ENCODE measurements at places on chromosomes 7 and 10.
A peak's percentile ranks its signal among the peaks of the same experiment; 100 is the strongest.

DNA sequence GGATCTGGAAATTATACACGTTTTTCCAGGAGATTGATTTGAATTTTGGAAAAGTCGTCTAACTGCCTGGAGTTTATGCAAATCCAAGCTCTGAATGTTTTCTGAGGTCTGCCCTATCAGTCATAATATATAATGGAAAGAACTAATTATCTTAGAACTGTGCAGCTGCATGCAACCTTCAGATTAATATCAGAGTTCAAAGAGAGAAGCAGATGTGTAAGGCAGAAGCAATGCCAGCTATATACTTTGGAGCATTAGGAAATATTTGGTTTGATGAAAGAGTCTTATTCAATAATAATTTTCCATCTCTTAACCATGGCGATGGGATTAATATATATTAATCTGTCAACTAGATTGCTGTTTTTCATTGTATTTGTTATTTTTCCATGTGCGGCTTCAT, 500.9 kb downstream of the NEBL start:
- no peak for DNase-seq

- no peak for DNase-seq
These were observed 9.2 kb downstream of the DPCD start for GRCh38 chr10:101597091-101597900.

DNA sequence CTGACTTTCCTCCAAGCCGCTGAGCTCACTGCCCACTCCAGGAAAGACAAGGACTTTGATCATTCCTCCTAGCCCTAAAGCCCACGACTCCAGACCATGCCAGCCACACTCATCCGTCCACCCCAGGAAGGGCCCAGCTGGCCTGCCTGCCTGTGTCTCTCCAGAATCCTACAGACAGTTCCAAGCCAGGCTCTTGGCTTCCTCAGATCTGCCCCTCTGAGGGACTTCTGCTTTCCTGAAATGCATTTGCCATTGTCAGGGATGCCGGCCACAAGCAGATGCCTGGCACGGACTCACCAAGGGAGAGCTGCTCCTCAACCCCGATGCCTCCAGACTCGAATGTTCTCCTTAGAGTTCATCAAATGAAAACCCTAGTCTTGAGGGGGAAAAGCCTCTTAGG, 155.8 kb downstream of the OAT start:
- DNase-seq: no peak

DNA sequence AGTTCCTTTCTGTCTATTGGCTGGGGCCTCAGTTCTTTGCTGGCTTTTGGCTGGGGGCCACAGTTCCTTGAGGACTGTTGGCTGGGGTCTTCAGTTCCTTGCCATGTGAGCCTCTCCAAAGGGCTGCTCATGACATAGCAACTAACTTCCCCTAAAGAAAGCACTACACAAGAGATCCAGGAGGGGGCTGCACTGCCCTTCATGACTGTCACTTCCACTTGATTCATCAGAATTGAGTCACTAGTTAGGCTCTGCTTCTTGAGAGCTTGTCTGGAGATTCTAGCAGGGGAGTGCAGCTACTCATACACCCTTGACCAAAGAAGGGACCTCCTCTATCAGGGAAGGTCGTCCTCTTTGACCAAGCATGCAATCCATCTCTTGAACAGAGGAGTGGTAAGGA, 38.0 kb upstream of the MKX start:
- DNase-seq: no peak

GRCh38 chr10:88152728-88153133, 289.3 kb downstream of the PTEN start:
- no peak for DNase-seq

DNA sequence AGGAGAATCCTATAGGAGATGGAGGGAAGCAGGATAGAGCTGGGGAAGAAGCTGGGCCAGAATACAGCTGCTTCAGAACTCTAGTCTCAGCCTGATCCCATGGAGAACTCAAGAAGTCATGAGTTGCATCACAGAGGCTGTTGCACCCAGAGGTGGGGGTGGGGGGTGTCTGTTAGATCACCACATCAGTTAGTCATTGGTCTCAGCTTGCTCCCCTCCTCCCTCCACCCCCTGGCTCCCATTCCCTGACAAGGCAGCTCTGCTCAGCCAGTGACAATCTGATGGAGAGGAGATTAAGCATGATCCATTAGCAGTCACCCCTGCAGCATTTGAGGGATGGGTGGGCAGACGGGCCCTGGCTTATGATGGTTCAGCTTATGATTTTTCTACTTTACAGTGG, 58.4 kb upstream of the FGL2 start:
- DNase-seq: no peak

- no peak for DNase-seq
These were observed 15.2 kb downstream of the OAT start for GRCh38 chr10:124403548-124403947.

DNA sequence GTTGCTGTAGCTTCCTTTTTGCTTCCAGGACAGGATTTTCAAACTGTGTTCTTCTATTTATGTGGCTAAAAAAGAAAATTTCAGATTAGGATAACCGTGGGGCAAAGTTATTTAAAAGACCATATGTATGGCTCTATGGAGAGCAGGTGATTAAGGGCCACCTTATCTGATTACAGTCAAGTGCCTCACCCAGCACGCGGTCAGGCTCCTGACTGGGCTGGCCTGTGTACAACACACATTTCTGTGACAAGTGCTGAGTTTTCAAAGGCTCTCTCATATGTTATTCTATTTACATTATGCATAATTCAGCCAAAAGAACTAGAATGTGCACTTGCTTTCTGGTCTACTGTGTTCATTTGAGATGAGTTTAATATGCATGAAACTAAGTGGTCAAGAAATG, 547.4 kb downstream of the PHTF2 start:
- DNase-seq: no peak

- no peak for DNase-seq
These were observed 74.2 kb downstream of the NOC3L start for GRCh38 chr10:94288361-94289101.

DNA sequence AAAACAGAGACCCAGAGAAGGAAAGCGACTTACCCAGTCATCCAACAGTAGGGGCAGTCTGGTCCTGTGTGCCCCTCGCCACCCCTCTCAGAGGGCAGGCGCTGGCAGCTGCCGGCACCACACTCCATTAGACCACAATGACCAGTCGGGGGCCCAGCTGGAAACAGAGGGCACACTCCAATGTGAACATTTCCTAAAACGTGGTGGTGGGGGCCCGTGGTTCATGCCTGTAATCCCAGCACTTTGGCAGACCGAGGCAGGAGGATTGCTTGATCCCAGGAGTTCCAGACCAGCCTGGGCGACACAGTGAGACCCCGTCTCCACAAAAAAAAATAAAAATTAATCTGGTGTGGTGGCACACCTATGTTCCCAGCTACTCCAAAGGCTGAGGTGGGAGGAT, 912 bp upstream of the OAT start:
- no peak for DNase-seq

- DNase-seq: no peak
These were observed 84.7 kb downstream of the DLG5 start for GRCh38 chr10:77841711-77842375.

GRCh38 chr10:22365233-22365632, 19.9 kb downstream of the SPAG6 start:
- DNase-seq: no peak

- DNase-seq: no peak
These were observed 2.3 kb downstream of the FBXO24 start for GRCh38 chr7:100588438-100588837.

DNA sequence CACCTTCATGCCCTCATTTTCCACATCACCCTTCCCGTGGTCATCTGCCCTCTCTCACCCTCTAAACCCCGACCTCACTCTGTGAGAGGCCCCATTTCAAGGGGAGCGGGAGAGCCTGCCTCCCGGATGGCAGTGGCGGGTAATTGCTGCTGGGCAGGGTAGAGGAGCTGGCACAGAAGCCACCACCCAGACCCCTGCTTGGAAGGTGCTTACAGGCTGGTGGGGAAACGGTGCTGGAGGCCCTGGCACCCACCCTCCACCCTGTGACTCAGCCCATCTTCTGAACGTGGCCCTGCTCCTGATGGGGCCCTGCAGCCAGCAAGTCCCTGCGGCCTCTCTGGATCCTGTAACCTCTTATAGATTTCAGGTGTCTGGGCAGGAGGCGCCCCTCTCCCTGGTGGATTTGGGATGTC, 10.6 kb upstream of the PWWP2B start:
- DNase-seq: no peak

DNA sequence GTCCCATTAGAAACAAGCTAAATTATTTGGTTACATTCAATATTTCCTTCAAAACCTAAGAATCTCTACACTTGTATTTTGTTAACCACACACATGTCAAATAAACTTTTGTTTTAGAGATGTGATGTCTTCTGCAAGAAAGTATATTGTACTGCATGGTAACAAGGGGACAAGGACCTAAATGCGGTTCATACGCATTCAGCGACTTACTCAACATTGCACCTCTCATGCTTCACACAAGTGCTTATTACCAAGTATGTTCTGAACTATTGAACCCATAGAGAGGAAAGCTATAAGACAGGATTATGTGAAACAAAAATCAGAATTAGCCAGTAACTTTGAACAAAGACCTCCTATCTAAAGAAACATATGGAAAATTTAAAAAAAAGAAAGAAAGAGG, 68.3 kb downstream of the CREB5 start:
- DNase-seq: no peak

- DNase-seq: no peak
These were observed 117.1 kb downstream of the DYNC2I1 start for GRCh38 chr7:158973440-158973839.

GRCh38 chr7:141145630-141145982, 71.7 kb downstream of the TMEM178B start:
- no peak for DNase-seq

DNA sequence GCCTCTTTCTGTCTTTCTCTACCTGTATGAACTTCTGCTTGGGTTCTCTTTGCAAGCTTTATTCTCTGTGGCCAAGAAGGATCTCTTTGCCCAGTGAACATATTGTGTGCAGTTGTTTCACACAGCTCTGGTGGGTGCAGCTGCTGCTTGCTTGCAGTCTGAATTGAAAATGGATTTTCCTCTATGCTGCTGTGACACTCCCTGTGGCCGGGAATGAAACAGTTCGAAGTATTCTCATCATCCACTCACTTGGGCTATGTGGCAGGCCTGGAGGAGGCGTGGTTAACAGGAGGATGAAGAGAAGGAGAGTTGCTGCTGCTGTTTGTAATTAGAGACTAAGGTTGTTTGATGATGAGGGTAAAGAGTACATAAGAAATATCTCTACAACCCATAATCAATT, 28.4 kb upstream of the ITGA8 start:
- DNase-seq: no peak

GRCh38 chr7:135480966-135481597, 28.8 kb downstream of the CNOT4 start:
- no peak for DNase-seq

- no peak for DNase-seq
These were observed 11.3 kb upstream of the SLIT1 start for GRCh38 chr10:97197030-97197500.

DNA sequence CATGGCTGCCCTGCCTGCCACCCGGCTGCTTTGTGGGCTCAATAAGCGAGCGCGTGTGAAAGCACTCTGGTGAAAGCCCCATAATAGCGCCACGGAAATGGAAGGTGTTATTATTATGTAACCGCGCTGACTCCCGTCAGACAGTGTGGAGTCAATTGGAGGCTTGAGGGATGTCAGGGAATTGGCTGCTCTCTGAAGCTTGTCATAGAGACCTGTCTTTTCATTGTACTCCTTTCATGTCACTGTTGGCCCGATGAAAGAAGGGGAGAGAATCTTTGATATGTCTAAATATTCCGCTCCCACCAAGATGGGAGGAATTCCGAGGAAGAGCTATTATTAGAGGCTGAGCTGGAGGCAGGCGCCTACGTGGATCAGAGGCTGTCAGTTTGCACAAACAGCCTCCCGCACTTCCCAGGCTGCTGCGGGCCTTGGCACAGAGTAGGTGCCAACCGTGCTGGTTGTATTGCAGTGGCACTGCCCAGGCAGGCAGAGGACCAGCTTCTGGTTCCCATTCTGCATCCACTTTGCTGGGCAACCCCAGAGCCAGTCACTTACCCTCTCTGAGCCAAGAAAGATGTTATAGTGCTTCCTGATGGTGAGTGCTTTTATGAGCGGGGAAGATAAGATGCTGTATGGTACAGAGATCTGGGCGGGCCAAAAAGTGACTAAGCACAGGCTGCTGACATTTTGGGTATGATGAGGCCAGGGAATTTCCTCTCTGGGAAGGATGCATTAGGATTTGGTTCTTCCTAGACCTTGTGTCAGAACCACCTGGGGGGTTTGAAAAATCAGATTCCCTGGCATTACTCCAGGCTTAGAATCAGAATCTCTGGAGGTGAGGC, 151.4 kb downstream of the RPS24 start:
- no peak for DNase-seq

- no peak for DNase-seq
These were observed 257.3 kb upstream of the AKR1E2 start for GRCh38 chr10:4568731-4569130.

DNA sequence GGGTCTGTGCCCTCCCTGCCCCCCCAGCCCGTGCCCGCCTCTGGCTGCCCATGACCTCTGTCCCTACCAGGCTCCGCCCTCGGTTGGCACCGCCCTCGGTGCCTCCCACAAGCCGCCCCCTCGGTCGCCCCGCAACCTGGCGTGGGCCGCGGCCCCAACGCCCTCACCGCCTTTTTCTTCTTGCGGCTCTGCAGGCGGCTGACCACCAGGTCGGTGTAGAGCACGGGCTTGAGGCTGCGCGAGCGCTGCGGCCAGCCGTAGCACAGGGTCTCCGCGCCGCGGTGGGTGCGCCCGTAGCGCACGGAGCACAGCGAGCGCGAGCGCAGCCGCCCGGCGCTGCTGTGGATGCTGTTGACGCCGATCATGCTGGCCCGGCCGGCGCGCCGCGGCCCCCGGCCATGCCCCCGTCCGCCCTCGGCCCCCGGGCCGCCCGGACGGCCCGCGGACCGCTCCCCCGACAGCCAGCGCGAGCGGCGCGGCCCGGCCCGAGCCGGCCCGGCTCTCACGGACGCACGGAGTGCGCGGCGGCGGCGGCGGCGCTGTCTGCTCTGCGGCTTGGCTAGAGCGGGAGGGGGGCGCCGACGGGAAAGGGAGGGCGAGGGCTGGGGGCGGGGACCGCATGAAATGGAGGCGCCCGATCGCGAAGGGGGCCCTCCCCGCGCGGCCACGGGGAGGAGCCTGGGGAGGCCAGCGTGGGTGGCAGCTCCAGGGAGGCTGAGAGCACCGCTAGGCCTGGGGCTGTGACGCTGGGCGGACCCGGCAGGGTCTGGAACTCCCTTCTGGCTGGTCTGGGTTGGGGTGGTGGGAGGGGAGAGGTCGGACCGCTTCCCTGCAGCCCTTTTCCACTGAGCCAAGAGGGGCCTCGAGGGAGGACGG, 9.6 kb downstream of the PSD start:
- DNase-seq: peak; percentile 57

- DNase-seq: no peak
These were observed 100.2 kb upstream of the MPP7 start for GRCh38 chr10:28403090-28403489.

DNA sequence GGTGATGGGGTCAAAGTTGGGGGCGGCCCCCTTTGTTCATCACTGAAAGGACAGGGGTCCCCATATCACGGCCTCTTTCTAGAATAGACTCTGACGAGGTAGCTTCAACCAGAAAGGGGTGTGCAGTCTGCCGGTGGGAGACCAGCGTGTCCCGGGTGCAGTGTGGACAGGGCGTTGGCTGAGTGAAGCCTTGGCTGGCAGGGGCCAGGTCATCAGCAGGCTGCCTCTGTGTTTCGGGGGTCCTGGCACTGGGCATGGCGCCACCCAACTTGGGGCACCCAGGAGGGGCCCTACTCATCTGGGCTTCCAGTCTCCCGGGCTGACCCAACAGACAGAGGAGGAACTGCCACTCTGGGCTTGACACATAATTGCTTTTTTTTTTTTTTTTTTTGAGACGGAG, 3.5 kb upstream of the AMZ1 start:
- no peak for DNase-seq

Measured in stimulated activated CD4-positive, alpha-beta T cell treated with anti-CD3 and anti-CD28 coated beads, TNF-alpha, amount 100 ng/mL, for 1 hour (primary cell).